ENCODE measurements at places on chromosomes 13 and 19.

DNA sequence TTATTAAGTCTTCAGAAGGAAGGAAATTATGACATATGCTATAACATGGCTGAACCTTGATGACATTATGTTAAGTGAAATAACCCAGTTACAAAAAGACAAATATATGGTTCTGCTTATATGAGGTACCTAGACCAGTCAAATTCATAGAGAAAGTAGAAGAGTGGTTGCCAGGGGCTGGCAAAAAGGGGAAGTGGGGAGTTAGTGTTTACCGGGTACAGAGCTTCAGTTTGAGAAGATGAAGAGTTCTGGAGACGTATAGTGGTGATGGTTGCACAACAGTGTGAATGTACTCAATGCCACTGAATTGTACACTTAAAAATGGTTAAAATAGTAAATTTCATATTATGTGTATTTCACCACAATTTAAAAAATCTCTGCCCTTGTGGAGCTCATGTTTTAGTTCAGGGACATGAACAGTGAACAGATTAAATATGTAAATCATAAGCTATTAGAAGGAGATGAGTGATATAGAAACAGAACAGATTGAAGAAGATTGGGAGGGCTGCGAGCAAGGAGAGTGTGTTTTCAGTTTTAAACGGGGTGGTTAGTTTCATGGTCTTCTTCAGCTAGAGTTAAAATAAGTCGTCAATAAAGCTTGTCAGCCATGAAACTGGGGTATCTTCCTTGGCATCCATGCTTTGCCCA is 355.2 kb downstream of the KCNRG start:
- H3K4me1 ChIP-seq, result no peaks in the 10 kb centered on the region
- H3K27me3 ChIP-seq, result no peaks in the 10 kb centered on the region

- H3K4me3 ChIP-seq, result no peak overlapping the region
- DNase-seq, result no peak
- H3K36me3 ChIP-seq, result no peaks in the 10 kb centered on the region
- H3K27ac ChIP-seq, result no peak overlapping the region
Observed at GRCh38 chr13:111476197-111476596, 155.8 kb downstream of the TEX29 start.

GRCh38 chr19:32040236-32040635 is 305.2 kb upstream of the ZNF507 start:
- DNase-seq, result no peak
- no peak overlapping the region for H3K27ac ChIP-seq
- H3K4me3 ChIP-seq, result no peak overlapping the region
- no peaks in the 10 kb centered on the region for H3K4me1 ChIP-seq
- H3K27me3 ChIP-seq, result no peaks in the 10 kb centered on the region

DNA sequence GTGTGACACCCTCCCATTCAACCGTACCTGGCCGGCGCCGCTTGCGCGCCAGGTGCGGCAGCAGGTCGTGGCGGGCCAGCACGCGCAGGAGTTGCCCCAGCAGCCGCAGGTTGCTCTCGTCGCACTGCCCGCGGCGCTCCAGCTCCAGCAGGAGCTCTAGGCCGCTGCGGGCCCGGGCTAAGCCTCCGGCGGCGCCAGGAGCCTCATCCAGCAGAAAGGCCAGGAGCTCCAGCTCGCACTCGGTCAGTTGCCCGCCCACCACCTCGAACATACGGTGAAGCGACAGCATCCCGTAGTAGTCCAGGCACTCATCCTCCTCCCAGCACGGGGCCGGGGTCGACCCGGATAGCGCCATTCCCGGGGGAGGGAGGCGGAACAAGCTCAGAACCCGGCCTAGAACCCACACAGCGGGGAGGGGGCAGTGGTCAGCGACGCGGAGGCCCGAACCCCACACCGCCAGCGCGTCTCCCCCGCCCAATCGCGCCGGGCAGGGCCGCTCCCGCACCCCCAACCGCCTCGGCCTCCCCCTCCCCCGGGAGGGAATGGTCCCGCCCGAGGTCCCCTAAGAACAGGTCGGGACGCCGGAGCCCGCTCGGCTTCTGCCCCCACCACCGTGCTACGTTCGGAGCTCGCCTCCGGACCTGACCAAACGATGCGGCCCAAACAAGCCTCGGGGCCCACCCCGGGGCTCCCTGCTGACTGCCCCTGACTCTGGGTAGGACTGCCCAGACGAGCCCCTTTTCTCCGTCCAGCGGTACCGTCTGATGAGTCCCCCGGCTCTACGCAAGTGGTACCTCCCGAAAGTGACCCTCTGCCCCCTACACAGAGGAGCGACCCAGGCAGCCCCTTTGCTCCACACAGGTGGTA is 591 bp downstream of the DEDD2 start:
- no peak for DNase-seq
- no peaks in the 10 kb centered on the region for H3K27me3 ChIP-seq
- H3K27ac ChIP-seq, result peak overlapping the region; percentile 90
- H3K4me1 ChIP-seq, result no peaks in the 10 kb centered on the region

DNA sequence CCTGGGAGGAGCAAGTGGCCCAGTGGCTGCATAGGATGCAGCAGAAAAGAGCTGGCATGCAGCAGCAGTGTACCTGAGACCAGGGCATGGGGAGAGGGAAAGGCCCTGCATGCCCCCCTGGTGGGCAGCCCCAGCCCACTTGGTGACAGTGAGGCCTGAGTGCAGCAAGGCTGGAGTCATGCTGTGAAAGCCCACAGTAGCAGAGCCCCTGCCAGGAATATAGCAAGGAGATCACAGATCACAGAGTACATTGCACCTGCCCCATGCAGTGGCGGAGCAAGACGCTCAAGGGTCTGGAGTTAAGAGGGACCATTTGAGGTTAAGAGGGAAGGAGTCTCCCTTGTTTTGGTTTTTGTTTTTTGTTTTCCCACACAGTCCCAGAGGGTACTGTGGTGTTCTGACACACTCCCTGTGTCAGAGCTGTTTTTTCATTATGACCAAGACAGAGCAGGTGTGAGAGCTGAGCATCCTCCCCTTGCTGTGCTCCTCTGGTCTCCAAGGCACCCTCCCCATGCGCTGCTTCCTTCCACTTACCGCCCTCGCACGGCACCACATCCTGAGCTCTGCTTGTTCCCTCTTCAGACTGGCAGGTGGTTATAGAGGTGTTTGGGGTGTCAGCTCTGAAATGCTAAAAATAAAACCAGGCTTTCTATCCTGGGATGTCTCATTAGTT is 85.0 kb upstream of the UBL3 start:
- no peaks in the 10 kb centered on the region for H3K36me3 ChIP-seq
- no peak overlapping the region for H3K27ac ChIP-seq
- no peaks in the 10 kb centered on the region for H3K4me1 ChIP-seq
- no peak for DNase-seq
- no peaks in the 10 kb centered on the region for H3K27me3 ChIP-seq

DNA sequence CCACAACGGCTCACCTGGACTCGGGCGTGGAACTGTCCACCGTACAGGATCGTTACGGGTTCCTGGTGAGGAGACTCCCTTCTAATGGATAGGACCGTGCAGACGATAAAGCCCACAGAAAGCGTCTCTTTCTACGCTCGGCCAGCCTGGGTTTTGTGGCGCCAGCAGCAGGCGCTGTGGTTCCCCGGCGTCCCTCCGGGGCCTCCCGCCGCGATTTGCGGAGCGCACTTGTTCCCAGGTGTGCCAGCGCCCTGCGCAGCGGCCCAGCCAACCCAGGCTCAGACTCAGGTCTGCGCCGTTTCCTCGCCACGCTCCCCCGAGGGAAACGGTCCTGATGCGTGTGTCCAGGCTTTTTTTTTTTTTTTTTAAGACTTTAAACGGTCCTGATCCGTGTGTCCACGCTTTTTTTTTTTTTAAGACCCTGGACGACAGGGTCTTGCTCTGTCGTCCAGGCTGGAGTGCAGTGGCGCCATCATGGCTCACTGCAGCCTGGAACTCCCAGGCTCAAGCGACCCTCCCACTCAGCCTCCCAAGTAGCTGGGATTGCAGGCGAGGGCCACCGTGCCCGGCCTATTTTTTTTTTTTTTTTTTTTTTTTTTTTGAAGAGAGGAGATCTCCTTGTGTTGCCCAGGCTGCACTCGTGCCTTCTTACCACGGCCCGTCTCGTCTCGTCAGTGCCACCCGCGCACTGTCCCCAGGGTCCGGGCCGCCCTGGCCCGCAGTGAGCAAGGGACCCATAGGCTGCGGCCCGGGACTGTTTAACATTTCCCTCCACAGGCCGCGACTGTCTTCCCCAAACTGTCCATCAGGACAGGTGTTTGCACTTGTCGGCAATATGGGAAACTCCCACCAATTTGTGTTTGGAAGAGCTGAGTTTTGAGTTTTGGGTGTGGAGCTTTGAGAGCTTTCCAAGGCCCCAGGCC is 23.8 kb downstream of the GJA3 start:
- no peak for DNase-seq
- H3K27ac ChIP-seq, result no peak overlapping the region
- no peak overlapping the region for H3K4me3 ChIP-seq
- peaks cover 9% of the 10 kb centered on the region for H3K27me3 ChIP-seq
- no peaks in the 10 kb centered on the region for H3K36me3 ChIP-seq

- DNase-seq, result peak; percentile 12
- no peak overlapping the region for H3K27ac ChIP-seq
- no peaks in the 10 kb centered on the region for H3K27me3 ChIP-seq
- no peak overlapping the region for H3K4me3 ChIP-seq
- peaks cover 5% of the 10 kb centered on the region for H3K4me1 ChIP-seq
Observed at GRCh38 chr13:50457415-50458393, 385.8 kb downstream of the DLEU7 start.

DNA sequence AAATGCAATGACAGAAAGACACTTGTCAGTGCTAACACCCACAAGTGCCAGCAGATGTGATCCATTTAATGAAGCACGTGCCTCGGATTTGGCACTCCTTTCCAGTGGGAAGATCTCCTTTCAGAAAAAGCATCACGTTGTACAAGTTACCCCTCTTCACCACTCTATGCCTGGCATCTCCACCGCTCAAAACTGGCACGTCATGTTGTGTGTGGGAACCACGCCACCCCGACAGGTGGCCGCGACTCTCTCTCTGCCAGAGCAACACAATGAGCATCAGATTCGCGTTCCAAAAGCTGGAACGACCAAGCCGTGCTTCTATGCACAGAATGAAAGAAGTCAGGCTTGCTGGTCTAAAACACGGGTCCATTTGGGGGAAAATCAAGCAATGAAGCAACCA is 24.3 kb downstream of the TMTC4 start:
- peaks cover 4% of the 10 kb centered on the region for H3K36me3 ChIP-seq
- H3K4me3 ChIP-seq, result no peak overlapping the region
- no peaks in the 10 kb centered on the region for H3K27me3 ChIP-seq
- no peak overlapping the region for H3K27ac ChIP-seq
- no peak for DNase-seq

All from ascending aorta (tissue), 2 donors.